Activated CD4-positive, alpha-beta T cell treated with anti-CD3 and anti-CD28 coated beads, Interleukin-2, amount 10 ng/mL, durations not matched to agents 24 days and 14 days (primary cell): ENCODE measurements at places on chromosomes 2 and 18. TPM values are rescaled to one million over a fixed set of nuclear protein-coding genes. Genes with fewer than 3 reads are reported as not detected.

GRCh38 chr2:45011621-45012602 lies 2.7 kb upstream of the SIX2 start:
- H3K4me3 ChIP-seq: no peak overlapping the region
- H3K27ac ChIP-seq: no peak overlapping the region
- H3K27me3 ChIP-seq: peaks cover 80% of the 10 kb centered on the region
- H3K36me3 ChIP-seq: no peaks in the 10 kb centered on the region
- H3K4me1 ChIP-seq: peaks cover 9% of the 10 kb centered on the region

The NT5C1B gene
- total RNA-seq: not detected in 2 replicates

The EPC2 gene
- 25.4 and 30.6 TPM in 2 replicates for total RNA-seq

The HRH4 gene
- total RNA-seq: 0.79 and 1.6 TPM in 2 replicates

DNA sequence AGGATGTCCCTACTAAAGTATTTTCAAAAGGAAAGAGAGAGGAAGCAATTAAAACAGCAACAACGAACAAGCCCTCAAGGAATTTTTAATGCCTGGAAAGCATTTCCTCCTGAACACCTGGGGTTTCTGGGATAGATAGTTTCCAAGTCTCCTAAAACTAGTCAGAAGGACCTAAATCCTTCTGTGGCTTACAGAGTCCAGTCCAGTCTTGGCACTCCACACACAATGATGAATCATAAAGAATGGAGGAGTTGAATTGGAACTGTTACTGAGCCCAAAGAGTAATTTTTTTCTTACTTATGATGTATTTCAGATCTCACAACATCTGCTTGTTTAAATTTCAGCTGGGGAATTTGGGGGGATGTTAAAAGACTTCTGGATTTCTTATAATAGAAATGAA lies 144.6 kb upstream of the SETBP1 start:
- DNase-seq: no peak
- H3K27ac ChIP-seq: no peak overlapping the region
- H3K27me3 ChIP-seq: no peaks in the 10 kb centered on the region
- H3K36me3 ChIP-seq: no peaks in the 10 kb centered on the region
- no peak overlapping the region for H3K4me3 ChIP-seq

The GPR45 gene
- total RNA-seq: not detected in 2 replicates

DNA sequence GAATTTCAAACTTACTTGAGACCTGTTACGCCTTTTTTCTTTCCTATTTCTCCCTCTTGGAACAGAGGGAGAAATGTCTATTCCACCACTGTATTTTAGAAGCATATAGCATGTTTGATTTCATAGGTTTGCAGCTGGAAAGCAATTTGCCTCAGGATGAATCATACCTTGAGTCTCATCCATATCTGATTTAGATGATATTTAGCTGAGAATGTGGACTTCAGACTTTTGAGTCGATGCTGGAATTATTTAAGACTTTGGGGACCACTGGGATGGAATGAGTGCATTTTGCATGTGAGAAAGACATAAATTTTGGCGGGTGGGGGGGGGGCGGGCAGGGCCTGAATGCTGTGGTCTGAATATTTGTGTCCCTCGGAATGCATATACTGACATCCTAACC lies 282.7 kb upstream of the STON1 start:
- no peak overlapping the region for H3K4me3 ChIP-seq
- H3K4me1 ChIP-seq: peaks cover 9% of the 10 kb centered on the region
- H3K36me3 ChIP-seq: no peaks in the 10 kb centered on the region
- no peak overlapping the region for H3K27ac ChIP-seq
- DNase-seq: no peak

GRCh38 chr2:139259422-139260051 lies 479.3 kb upstream of the NXPH2 start:
- no peak overlapping the region for H3K4me3 ChIP-seq
- H3K4me1 ChIP-seq: no peaks in the 10 kb centered on the region
- H3K27me3 ChIP-seq: no peaks in the 10 kb centered on the region
- no peak overlapping the region for H3K27ac ChIP-seq

The RIT2 gene
- total RNA-seq: not detected in 2 replicates

- peak; percentile 48 for DNase-seq
- peaks cover 35% of the 10 kb centered on the region for H3K27me3 ChIP-seq
- H3K27ac ChIP-seq: no peak overlapping the region
- peaks cover 3% of the 10 kb centered on the region for H3K4me1 ChIP-seq
- no peak overlapping the region for H3K4me3 ChIP-seq
Observed at GRCh38 chr2:157509744-157510143, 65.9 kb upstream of the CYTIP start.

DNA sequence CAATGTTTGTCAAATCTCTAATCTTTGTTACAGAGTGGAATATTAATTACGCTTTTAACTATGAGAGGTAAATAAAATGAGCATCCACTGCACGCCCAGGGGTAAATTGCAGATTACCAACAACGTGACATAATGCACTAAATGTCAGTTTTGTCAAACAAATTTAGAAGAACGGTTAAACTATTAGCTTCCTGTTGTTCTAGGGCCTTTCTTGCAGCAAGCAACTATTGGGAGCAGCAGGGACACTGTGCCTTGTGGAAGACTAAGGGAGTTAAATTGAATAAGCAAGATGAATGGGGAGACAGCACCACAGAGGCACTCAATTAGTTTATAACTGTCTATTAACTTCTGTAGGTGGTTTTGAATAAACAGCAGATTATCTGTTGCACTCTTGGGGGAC lies 391.0 kb upstream of the RAB12 start:
- H3K27me3 ChIP-seq: no peaks in the 10 kb centered on the region
- no peak overlapping the region for H3K27ac ChIP-seq
- no peak for DNase-seq
- H3K36me3 ChIP-seq: no peaks in the 10 kb centered on the region
- H3K4me1 ChIP-seq: no peaks in the 10 kb centered on the region

DNA sequence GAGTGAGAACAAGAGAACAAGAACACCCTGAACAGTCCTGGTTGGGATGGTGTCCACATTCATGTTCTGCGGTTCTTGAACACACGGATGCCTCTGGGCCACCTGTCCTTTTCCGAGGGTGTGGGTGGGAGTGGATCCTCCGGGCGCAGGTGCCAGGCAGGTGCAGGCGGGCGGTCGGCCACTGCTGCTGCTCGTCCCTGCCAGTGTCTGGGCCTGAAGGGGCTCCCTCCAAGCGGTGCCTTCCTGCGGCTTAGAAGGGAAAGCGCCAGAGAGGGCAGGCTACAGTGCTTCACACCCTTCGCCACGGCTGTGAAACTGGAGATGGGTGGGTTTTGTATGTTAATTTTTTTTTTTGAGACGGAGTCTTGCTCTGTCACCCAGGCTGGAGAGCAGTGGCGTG lies 8.0 kb upstream of the D2HGDH start:
- DNase-seq: no peak
- H3K36me3 ChIP-seq: peaks cover 32% of the 10 kb centered on the region
- H3K4me3 ChIP-seq: no peak overlapping the region
- H3K27me3 ChIP-seq: no peaks in the 10 kb centered on the region

The TEX44 gene
- not detected in 2 replicates for total RNA-seq

- H3K27ac ChIP-seq: no peak overlapping the region
- H3K4me1 ChIP-seq: no peaks in the 10 kb centered on the region
- no peak for DNase-seq
- H3K4me3 ChIP-seq: no peak overlapping the region
Observed at GRCh38 chr2:33106115-33106514, 159.4 kb downstream of the LTBP1 start.

DNA sequence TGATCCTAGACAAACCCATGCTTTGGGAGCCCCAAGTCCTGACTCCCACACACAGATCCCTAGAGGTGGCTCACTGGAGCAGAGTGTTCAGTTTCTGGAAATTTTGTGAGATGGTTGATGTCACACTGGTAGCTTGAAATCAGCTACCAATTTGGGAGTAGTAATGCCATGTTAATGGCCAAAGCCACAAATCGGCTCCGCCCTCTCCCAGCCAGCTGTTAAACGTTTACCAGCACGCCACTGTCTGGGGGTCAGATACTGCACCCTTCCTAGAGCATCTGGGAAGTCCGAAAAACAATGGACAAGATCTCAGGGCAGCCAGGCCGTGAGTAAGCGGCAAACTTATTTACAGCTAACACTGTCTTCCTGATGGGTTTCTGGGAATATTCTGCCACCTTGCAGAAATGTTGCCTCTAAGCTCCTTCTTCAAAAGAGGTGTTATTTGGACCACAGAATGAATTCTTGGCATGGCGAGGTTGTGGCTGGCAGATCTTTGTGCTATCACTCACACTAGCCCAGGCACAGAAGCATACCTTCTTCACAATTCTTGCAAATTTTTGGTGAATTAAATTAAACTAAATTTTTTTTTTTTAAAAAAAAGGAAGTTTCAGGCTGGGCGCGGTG lies 60.2 kb upstream of the FZD7 start:
- H3K27ac ChIP-seq: no peak overlapping the region
- H3K36me3 ChIP-seq: no peaks in the 10 kb centered on the region
- no peak for DNase-seq
- H3K27me3 ChIP-seq: peaks cover 5% of the 10 kb centered on the region

The EIF2AK3 gene
- 20.2 and 22.8 TPM in 2 replicates for total RNA-seq

DNA sequence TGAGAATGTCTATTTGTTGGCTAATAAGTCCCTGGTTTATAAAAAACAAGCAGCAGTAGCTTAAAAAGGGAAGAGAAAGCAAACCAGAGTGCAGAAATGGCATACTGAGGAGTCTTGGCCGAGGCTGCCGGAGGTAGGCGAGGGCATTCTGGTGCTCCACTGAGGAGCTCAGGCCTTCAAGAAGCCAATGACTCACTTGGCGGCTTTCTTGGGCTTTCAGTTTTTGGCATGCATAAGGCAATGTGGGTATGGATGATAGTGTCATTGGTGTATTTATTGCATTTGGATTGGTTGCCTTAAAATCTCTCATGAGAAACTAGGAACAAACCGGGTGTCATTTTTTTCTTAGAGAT lies 119.6 kb upstream of the ARL5A start:
- no peak for DNase-seq
- H3K36me3 ChIP-seq: no peaks in the 10 kb centered on the region
- no peaks in the 10 kb centered on the region for H3K4me1 ChIP-seq
- no peak overlapping the region for H3K27ac ChIP-seq

DNA sequence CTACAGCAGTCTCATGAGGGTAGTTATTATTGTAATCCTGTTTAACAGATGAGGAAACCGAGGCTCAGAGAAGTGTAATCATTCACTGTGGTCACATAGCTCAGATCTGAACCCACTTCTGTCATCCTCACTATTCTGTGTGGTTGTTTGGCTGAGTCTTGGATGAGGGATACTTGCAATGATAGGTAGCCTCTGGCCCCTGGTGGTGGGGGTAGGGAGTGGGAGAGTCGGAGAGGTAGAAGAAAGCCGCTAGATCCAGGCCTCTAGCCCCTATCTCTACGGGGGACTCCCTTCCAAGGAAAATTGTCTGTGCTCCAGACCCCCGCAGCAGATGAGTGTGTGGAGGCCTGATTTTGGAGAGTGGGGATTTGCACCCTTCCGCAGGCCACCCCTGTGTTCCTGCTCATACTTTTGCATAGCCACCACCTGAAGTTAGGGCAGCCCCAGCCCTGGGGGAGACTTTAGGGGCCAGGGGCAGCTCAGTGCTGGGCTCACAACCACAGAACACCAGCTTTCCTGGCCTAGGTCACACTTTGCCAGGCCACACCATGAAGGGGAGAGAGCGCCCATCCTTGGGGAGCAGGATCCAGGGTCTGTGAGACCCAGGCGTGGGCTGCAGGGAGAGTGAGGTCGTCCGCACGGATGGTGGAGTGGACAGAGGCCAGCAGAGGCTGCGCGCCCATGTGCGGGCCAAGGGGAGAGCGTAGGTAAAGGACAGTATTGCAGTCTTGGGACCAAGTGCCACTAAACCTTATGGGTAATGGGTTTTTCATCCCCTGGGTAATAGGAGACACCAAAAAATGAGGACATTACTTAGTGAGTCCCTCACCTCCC lies 148.2 kb downstream of the GLI2 start:
- H3K4me3 ChIP-seq: no peak overlapping the region
- H3K27ac ChIP-seq: no peak overlapping the region
- H3K36me3 ChIP-seq: no peaks in the 10 kb centered on the region
- DNase-seq: no peak

DNA sequence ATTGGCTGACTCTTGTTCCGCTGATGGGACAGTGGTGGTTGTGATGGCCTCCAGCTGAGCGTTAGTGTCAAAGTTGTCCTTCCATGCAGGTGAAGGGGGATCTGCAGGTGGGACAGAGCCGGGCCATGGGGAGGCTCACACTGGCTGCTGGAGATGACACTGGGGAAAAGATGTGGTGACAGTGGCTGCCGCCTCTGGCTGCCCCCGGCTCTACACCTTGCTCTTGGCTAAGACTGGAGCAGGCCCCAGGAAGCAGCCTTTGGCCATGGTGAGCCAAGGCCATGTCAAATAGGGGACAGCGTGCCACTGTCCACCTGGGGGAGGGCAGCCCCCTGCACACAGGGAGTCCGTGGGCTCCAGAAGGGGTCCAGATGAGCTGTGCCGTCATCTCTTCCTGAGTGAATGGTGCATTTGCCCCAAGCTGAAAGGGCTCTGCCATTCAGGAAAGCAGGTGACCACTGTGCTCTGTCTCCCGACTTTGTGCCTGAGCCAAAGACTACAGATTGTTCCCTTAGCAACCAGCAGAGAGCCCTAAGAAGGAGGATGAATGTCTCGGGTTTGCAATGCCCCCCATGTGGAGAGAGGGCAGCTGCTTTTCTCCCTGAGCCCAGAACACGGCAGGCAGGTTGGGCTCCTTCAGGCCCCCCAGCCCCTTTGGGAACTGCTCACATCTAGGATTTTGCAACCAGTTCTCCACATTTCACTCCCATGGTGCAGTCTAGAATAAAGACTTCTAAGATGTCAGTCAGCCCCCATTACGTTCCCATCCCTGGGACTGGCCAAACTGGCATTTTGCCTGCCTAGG lies 79.1 kb upstream of the BCL2L11 start:
- peaks cover 47% of the 10 kb centered on the region for H3K27me3 ChIP-seq
- no peak for DNase-seq
- H3K4me1 ChIP-seq: peaks cover 24% of the 10 kb centered on the region
- H3K36me3 ChIP-seq: no peaks in the 10 kb centered on the region
- no peak overlapping the region for H3K27ac ChIP-seq
- no peak overlapping the region for H3K4me3 ChIP-seq

- H3K36me3 ChIP-seq: peaks cover 51% of the 10 kb centered on the region
- peaks cover 22% of the 10 kb centered on the region for H3K4me1 ChIP-seq
- no peak overlapping the region for H3K4me3 ChIP-seq
- DNase-seq: no peak
- H3K27ac ChIP-seq: no peak overlapping the region
Observed at GRCh38 chr2:237746302-237747080, 52.1 kb upstream of the RBM44 start.

DNA sequence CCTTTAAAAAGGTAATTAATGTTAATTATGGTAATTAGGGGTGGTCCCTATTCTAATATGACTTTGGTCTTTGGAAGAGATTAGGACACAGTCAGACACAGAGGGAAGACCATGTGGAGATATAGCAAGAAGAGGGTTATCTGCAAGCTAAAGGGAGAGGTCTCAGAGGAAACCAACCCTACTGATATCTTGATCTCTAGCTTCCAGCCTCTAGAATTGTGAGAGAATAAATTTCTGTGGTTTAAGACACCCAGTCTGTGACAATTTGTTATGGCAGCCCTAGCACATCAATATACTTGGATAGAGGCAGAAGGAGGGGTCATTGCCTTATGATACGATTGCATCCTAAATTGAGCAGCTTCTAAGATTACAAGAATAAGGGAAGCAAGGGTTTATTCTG lies 21.3 kb upstream of the NT5C1B start:
- H3K4me1 ChIP-seq: peaks cover 1% of the 10 kb centered on the region
- no peak for DNase-seq
- no peak overlapping the region for H3K4me3 ChIP-seq
- no peaks in the 10 kb centered on the region for H3K36me3 ChIP-seq

GRCh38 chr2:38700881-38701458 lies 35.1 kb downstream of the GALM start:
- DNase-seq: no peak
- peak overlapping the region; percentile 78 for H3K4me3 ChIP-seq
- H3K27ac ChIP-seq: peak overlapping the region; percentile 92
- H3K27me3 ChIP-seq: no peaks in the 10 kb centered on the region
- peaks cover 41% of the 10 kb centered on the region for H3K36me3 ChIP-seq

- H3K4me1 ChIP-seq: peaks cover 17% of the 10 kb centered on the region
- no peak for DNase-seq
- peaks cover 27% of the 10 kb centered on the region for H3K36me3 ChIP-seq
- H3K27me3 ChIP-seq: no peaks in the 10 kb centered on the region
- no peak overlapping the region for H3K27ac ChIP-seq
Observed at GRCh38 chr2:160363961-160364360, 129.6 kb downstream of the RBMS1 start.
